ENCODE measurements at places on chromosomes 5 and 9. TPM values are rescaled to one million over a fixed set of nuclear protein-coding genes. Genes with fewer than 3 reads are reported as not detected.

HOMER1 gene
- total RNA-seq: 8.1 TPM

DMRT3 gene
- not detected for total RNA-seq

CARD9 gene
- total RNA-seq: 0.97 TPM

CRB2 gene
- 0.25 TPM for total RNA-seq

TAF11L10 gene
- total RNA-seq: not detected

LECT2 gene
- total RNA-seq: not detected

SV2C gene
- 0.92 TPM for total RNA-seq

DNA sequence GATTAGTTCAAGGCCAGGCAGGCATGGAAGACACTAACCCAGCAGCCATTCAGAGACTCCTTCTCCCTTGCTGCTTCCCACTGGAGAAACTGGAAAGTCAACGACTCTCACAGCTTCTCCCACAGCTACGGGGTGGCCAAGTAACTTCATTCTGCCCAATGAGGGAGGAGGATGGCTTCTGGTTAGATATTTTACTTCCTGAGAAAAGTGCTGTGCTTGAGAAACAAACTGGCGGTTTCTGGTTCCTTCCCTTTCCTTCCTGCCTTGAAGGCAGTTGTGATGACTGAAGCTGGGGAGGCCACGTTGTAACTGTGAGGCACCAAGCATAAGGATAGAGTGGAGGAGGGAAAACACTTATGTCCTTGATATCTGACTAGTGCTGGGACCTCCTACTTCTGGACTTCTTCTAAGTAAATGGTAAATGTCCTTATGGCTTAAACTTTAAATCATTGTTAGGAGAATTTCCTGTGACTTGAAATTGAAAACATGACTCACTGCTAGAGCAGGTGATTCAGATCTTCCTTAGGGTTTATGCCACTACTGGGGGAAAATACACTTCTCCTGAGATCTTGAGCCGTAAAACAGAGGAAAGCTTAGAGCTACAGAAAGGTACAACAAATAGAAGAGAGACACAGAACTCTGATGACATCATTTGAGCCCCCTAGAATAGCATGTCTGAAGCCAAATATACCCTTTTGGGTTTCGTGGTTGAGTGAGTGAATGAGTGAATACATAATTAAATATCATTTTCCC, 3.1 kb upstream of the GNPDA1 start:
- DNase-seq: no peak
- no peak overlapping the region for H3K4me3 ChIP-seq
- H3K36me3 ChIP-seq: no peaks in the 10 kb centered on the region
- H3K27me3 ChIP-seq: no peaks in the 10 kb centered on the region
- H3K27ac ChIP-seq: no peak overlapping the region

DNA sequence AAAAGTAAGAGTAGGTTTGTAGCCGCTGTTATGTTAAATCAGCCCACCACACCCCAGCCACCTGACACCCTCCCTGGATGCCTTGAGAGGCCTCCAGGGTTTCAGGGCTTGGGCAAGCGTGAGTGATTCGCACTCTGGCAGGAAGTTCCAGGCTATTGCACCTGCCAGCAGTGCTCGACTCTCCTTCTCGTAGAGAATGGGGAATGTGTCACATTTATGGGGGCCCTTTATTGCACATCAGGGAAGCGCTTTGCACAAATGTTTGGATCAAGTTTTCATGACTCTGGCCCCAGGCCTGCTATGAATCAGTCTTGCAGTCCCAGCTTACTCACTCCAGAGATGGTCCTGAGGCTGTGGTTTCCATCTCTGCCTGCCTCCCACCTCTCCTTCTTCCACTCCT, 66.1 kb upstream of the ADRA1B start:
- no peak overlapping the region for H3K27ac ChIP-seq
- H3K4me3 ChIP-seq: no peak overlapping the region
- H3K4me1 ChIP-seq: no peaks in the 10 kb centered on the region
- no peak for DNase-seq
- no peaks in the 10 kb centered on the region for H3K36me3 ChIP-seq

DNA sequence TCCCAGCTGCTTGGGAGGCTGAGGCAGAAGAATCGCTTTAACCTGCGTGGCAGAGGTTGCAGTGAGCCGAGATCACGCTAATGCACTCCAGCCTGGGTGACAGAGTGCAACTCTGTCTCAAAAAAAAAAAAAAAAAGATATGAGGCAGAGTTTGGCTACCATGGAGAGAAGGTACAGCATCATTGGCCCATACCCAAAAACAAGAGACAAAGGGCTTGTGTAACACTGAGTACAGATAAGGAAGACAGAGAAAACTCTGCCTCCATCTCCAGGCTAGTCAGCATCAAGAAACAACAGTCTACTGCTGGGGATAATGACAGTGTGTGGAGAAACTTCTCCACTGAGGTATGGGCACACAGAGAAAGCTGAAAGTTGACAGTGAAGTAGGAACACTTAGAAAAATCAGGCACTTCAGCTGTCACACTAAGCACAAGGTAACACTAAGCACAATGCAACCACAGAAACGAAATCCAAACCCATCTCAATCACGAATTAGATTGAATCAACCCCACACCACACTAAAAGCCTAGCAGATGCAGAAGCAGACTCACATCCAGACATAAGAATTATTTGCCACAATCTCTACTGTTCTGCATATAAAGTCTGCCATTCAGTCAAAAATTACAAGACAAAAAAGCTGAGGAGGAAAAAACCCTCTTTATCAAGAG, 10.5 kb downstream of the PJA2 start:
- no peak overlapping the region for H3K27ac ChIP-seq
- peaks cover 5% of the 10 kb centered on the region for H3K4me1 ChIP-seq
- H3K27me3 ChIP-seq: no peaks in the 10 kb centered on the region
- DNase-seq: no peak
- no peaks in the 10 kb centered on the region for H3K36me3 ChIP-seq

DNA sequence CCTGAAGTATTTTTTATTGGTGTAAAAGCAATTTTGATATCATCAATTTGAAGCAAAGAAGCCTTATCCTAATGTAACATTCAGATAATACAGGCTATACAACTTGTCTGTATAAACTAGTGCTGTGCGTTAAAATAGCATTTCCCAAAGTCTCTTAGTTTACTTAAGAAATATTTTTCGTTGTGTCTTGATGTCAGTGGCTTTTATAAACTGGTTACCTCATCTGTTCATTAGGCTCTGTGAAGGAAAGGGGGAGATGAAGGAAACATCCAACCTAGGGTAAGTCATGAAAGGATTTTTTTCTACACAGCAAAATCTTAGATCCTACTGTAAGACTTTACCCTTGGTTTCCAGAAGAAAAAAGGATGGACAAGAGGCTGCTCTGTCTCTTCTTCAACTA, 272.9 kb downstream of the PJA2 start:
- no peaks in the 10 kb centered on the region for H3K36me3 ChIP-seq
- no peak for DNase-seq
- no peak overlapping the region for H3K27ac ChIP-seq
- H3K4me3 ChIP-seq: no peak overlapping the region

DNA sequence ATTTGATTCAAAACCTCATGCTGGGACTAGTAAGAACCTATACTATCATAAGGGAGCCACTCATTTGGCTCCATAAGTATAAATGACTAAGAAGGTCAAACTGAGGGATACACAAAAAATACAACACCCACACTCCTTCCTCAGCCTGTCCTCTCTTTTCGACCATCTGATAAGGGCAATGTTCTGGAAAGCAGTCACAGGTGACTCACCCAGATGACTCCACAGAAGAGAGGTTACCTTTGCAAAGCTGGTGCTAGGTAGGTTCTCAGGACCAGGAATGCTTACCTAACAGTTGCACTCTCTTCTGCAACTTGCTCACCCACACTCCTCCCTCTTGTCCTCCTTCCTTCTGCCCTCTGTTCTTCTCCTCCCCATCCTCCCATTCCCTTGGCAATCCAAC, 32.9 kb downstream of the LHFPL2 start:
- no peak overlapping the region for H3K4me3 ChIP-seq
- no peak overlapping the region for H3K27ac ChIP-seq
- DNase-seq: no peak
- no peaks in the 10 kb centered on the region for H3K27me3 ChIP-seq
- peaks cover 6% of the 10 kb centered on the region for H3K4me1 ChIP-seq

GRCh38 chr9:98101416-98101815, 17.6 kb downstream of the TRIM14 start:
- H3K4me1 ChIP-seq: no peaks in the 10 kb centered on the region
- no peaks in the 10 kb centered on the region for H3K27me3 ChIP-seq
- H3K27ac ChIP-seq: no peak overlapping the region
- DNase-seq: no peak
- no peak overlapping the region for H3K4me3 ChIP-seq

GRCh38 chr5:64629841-64630240, 60.5 kb upstream of the SHISAL2B start:
- H3K4me3 ChIP-seq: no peak overlapping the region
- no peak overlapping the region for H3K27ac ChIP-seq
- no peaks in the 10 kb centered on the region for H3K27me3 ChIP-seq

DNA sequence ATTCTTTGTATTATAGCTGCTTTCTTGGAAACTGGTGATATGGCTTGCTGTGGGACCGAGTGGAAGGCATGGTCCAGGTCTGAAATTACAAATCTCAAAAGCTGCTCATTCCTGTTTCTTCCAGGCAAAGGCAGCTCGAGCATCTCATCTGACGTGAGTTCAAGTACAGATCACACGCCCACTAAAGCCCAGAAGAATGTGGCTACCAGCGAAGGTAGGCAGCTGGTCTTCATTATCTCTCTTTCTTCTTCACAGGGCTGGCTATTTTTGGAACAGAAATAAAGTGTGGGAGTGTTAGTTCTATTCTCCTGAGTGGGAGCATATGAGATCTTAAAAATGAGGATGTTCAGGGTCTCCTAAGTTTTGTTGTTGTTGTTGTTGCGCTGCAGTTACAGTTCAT, 115.9 kb downstream of the FBXL7 start:
- DNase-seq: no peak
- H3K27me3 ChIP-seq: no peaks in the 10 kb centered on the region
- H3K27ac ChIP-seq: no peak overlapping the region
- H3K4me1 ChIP-seq: peaks cover 4% of the 10 kb centered on the region
- no peak overlapping the region for H3K4me3 ChIP-seq

GRCh38 chr5:72608297-72608696, 101.1 kb upstream of the ZNF366 start:
- H3K27me3 ChIP-seq: no peaks in the 10 kb centered on the region
- no peak overlapping the region for H3K4me3 ChIP-seq
- no peak for DNase-seq
- no peaks in the 10 kb centered on the region for H3K4me1 ChIP-seq
- no peaks in the 10 kb centered on the region for H3K36me3 ChIP-seq

GRCh38 chr9:110047955-110048402, 160.0 kb downstream of the C9orf152 start:
- peaks cover 6% of the 10 kb centered on the region for H3K4me1 ChIP-seq
- no peaks in the 10 kb centered on the region for H3K36me3 ChIP-seq
- no peaks in the 10 kb centered on the region for H3K27me3 ChIP-seq

DNA sequence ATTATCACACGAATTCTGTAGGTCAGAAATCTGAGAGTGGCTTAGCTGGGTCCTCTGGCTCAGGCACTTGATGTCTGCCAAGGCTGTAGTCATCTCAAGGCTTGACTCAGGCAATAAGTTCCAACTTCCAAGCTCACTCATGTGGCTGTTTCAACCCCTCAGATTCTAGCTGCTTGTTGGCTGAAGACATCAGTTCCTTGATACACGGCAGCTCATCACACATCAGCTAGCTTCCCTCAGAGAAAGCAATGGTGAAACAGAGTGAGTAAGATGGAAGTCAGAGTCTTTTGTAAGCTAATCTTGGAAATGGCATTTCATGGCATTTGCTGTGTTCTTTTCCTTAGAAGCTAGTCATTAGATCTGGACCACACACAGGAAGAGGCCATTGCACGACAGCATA, 204.2 kb upstream of the PTGER4 start:
- no peak overlapping the region for H3K27ac ChIP-seq
- no peak overlapping the region for H3K4me3 ChIP-seq
- no peaks in the 10 kb centered on the region for H3K36me3 ChIP-seq
- H3K4me1 ChIP-seq: no peaks in the 10 kb centered on the region
- no peaks in the 10 kb centered on the region for H3K27me3 ChIP-seq
- DNase-seq: no peak

- H3K36me3 ChIP-seq: no peaks in the 10 kb centered on the region
- no peak overlapping the region for H3K27ac ChIP-seq
- DNase-seq: no peak
- H3K4me3 ChIP-seq: no peak overlapping the region
Measured at GRCh38 chr5:155406815-155407214, 393.3 kb downstream of the KIF4B start.

DNA sequence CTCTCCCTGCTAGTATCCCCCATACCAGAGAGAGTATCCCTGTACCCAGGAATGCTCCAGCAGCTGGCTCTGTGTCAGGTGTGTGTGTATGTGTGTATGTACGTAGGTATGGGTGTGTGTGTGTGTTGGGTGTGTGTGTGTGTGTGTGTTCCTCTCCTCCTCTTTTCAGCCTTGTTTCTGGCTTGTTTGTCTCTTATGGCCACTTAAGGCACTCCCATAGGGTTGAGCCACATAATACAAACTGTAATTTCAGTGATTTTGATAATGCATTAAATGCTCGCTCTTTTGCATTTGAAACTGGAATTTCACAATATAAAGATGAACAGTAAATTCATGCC, 80.8 kb upstream of the SH3PXD2B start:
- H3K4me3 ChIP-seq: no peak overlapping the region
- peaks cover 10% of the 10 kb centered on the region for H3K4me1 ChIP-seq
- no peaks in the 10 kb centered on the region for H3K27me3 ChIP-seq

- no peaks in the 10 kb centered on the region for H3K36me3 ChIP-seq
- peaks cover 12% of the 10 kb centered on the region for H3K4me1 ChIP-seq
- no peak overlapping the region for H3K4me3 ChIP-seq
- DNase-seq: no peak
- no peaks in the 10 kb centered on the region for H3K27me3 ChIP-seq
Measured at GRCh38 chr9:87537625-87538024, 40.0 kb downstream of the DAPK1 start.

DNA sequence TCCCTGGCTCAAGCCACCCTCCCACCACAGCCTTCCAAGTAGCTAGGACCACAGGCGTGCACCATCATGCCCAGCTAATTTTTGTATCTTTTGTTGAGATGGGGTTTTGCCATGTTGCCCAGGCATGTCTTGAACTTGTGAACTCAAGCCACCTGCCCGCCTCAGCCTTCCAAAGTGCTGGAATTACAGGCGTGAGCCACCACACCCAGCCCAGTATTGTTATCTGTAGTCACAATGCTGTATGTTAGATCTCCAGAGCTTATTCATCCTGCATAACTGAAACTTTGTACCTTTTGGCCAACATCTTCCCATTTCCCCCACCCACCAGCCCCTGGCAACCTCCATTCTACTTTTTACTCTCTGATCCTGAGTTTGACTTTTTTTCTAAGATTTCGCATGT, 37.5 kb downstream of the CREBRF start:
- no peaks in the 10 kb centered on the region for H3K27me3 ChIP-seq
- no peak for DNase-seq
- no peak overlapping the region for H3K27ac ChIP-seq
- H3K4me3 ChIP-seq: no peak overlapping the region

GRCh38 chr5:74262544-74263207, 377.9 kb downstream of the ENC1 start:
- H3K27me3 ChIP-seq: no peaks in the 10 kb centered on the region
- no peak for DNase-seq
- H3K4me3 ChIP-seq: no peak overlapping the region
- H3K36me3 ChIP-seq: no peaks in the 10 kb centered on the region
- H3K4me1 ChIP-seq: peaks cover 2% of the 10 kb centered on the region

Data from ovary (tissue), 10 donors.